ENCODE measurements at places on chromosomes 13 and 19. TPM values are rescaled to one million over a fixed set of nuclear protein-coding genes. Genes with fewer than 3 reads are reported as not detected.

DNA sequence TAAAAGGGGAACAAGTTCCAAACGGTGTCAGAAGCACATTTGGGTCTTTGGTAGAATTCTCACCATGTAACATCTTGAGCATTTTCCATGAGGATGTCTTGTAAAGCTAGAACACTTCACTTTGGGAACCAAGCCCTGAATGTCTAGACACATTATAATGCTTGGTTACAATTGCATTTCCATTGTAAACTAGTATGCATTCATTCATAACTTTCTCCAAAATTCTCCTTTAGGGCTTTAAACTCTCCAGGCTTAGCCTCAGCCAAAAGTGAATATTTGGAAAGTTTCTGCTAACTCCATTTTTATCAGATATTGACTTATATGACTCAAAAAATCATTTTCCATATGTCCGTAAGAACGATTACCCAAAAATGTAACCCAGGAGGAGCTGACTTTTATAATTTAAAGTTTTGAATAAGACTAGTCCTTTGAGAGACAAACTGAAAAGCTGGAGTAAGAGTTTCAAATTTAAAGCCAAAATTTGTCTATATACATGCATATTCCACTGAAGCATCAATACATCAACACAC, 1170.4 kb downstream of the EFNB2 start:
- no peaks in the 10 kb centered on the region for H3K4me1 ChIP-seq
- DNase-seq, result no peak
- no peaks in the 10 kb centered on the region for H3K27me3 ChIP-seq

DNA sequence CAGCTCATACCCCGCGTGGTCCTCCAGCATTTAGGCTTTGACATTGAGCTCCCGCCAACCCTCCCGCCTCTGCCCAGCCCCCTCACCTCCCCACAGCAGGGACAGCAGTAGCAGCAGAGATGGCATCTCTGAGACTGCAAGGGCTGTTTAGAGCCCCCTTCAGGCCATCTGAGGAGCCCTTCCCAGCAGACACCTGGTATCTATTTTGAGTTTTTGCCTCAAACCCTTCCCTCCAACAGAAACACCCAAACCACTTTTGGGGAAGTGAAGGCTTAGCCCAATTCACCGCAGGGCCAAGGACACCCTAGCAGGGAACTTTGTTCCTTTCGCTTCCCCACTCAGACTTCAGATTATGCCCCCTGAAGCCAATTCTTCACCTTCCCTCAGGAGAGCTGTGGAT, 6.3 kb upstream of the ZNF175 start:
- H3K36me3 ChIP-seq, result no peaks in the 10 kb centered on the region
- no peaks in the 10 kb centered on the region for H3K4me1 ChIP-seq
- H3K27ac ChIP-seq, result no peak overlapping the region
- peaks cover 8% of the 10 kb centered on the region for H3K27me3 ChIP-seq

GRCh38 chr13:88586263-88586662, 915.1 kb downstream of the SLITRK5 start:
- no peak for DNase-seq
- no peaks in the 10 kb centered on the region for H3K27me3 ChIP-seq
- no peak overlapping the region for H3K27ac ChIP-seq
- H3K4me1 ChIP-seq, result no peaks in the 10 kb centered on the region

DNA sequence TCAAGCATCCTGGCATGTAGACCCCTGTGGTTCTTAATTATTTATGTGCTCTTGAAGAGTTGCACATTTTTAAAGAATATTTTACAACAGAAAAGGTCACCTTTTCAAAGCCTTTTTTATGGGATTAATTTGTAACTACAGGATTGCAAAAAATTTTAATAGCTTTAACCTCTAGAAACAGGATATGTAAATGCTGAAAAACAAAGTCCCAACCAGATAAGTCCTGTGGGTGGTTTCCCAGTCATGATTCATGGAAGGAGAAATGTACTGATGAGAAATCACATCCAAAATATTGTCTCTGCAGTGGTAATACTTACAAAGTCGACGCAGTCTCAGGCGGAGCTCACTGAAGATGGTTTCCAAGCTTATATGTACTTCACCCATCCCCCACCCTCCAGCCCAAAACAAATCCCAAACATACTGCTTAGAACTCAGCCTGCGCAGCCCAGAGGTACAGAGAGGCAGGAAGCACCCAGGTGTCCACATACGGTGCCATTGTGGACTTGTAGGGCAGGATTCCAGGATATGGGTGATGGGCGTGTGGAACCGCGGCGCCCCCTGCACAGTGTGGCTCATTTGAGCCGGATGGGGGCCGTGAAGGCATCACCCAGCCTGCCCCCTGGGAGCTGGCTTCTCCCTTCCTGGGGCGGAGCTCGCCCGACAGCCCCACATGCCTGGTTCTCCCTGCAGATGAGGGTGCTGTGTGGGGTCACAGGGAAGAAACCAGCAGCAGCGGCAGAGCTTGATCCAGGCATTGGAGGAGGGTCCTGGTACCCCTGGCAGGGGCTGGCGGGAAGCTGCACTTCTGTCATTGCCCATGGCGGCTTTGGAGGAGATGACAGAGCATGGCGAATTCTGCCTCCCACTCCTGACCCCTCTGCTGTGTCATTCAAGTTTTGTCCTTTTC, 101.2 kb downstream of the ATP11A start:
- peaks cover 14% of the 10 kb centered on the region for H3K4me1 ChIP-seq
- H3K27ac ChIP-seq, result peak overlapping the region; percentile 75
- H3K36me3 ChIP-seq, result no peaks in the 10 kb centered on the region
- DNase-seq, result peak; percentile 30

DNA sequence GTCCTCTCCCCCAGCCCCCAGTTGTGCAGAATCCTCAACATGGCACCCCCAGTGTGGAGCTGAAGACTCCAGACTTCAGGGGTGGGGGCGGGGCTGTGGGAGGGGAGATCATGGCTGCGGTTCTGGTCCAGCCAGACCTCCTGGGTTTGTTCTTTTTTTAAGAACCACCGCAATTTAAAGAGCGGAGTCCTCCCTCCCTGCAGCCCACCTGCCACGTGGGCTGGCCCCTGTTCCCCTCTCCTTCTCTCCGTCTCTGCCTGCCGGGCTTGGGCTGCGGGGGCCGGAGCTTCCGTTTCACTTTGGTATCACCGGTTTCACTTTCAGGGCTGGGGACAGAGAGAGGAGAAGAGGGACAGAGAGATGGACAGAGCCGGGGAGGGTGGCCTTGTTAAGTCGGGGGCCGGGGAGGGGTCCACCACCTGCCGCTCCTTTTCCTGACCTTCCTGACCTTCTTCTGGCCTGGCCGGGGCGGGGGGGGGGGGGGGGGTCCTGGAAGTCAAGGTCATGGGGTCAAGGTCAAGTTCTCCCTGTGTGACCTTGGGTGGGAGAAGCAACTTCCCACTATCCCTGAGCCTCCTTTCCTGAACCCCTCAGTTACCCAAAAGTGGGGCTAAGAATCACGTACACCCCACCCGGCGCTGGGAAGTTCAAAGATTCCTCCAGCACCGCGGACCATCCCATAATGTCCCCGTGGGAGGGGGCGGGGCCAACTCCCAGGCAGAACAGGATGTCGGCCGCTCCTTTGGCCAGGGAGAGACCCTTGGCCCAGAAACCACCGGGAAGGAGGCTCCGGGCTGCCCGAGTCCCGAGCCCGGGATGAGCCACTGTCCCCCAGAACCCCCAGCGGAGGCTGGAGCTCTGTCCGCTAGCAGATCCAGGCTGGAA, 11.3 kb upstream of the ZBTB7A start:
- no peak overlapping the region for H3K4me3 ChIP-seq
- peaks cover 2% of the 10 kb centered on the region for H3K4me1 ChIP-seq
- H3K27ac ChIP-seq, result no peak overlapping the region

DNA sequence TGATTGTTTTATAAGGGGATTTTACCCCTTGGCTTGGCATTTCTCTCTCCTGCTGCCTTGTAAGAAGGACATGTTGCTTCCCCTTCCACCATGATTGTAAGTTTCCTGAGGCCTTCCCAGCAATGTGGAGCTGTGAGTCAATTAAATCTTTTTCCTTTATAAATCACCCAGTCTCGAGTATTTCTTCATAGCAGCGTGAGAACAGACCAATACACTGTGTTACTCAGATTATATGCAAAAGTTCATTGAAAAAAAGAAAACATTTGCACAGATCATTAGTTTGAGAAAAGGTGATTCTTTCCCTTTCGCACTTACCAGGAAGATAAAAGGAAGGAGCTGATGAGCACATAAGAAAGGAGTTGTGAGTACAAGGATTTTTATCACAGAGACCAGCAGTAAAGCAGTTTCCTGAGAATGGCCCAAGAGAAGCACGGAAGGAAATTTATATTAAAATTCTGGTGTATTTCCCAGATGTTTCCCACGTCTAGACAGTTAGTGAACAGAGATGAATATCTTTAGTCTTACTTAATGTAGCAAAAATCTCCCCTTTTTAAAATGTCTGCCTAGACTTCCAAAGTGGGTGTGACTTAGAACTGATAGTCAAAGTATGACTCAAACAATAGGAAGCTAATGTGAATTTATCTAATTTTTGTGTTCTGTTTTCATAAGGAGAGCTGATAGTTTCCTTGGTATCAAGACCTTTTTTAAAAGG, 431.8 kb upstream of the SGCG start:
- H3K4me3 ChIP-seq, result no peak overlapping the region
- no peak for DNase-seq
- H3K4me1 ChIP-seq, result no peaks in the 10 kb centered on the region
- H3K27ac ChIP-seq, result no peak overlapping the region
- no peaks in the 10 kb centered on the region for H3K27me3 ChIP-seq
- no peaks in the 10 kb centered on the region for H3K36me3 ChIP-seq

DNA sequence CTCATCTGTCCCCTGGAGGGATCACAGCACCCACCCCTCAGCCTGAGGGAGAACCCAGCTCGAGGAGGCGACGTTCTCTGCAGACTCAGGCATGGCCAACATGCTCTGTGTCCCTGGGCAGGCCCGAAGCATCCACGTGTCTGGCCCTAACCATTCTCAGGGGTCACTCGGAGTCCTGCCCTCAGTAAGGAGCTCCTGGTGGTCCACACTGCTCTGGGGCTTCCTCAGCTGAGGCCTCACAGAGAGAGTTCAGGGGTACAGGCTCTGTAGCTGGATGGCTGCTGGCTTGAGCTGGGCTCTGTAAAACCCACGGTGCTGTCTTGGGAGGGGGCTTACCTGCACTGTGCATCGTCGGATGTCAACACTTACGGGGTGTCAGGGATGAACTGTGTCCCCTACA, 4.4 kb upstream of the SIGLEC8 start:
- H3K27me3 ChIP-seq, result no peaks in the 10 kb centered on the region
- no peak overlapping the region for H3K27ac ChIP-seq
- H3K4me3 ChIP-seq, result no peak overlapping the region
- no peak for DNase-seq
- H3K4me1 ChIP-seq, result no peaks in the 10 kb centered on the region
- no peaks in the 10 kb centered on the region for H3K36me3 ChIP-seq

GRCh38 chr19:23996549-23996948, 81.9 kb downstream of the ZNF726 start:
- no peaks in the 10 kb centered on the region for H3K36me3 ChIP-seq
- no peak for DNase-seq
- no peak overlapping the region for H3K27ac ChIP-seq
- no peak overlapping the region for H3K4me3 ChIP-seq
- H3K4me1 ChIP-seq, result no peaks in the 10 kb centered on the region
- no peaks in the 10 kb centered on the region for H3K27me3 ChIP-seq

DNA sequence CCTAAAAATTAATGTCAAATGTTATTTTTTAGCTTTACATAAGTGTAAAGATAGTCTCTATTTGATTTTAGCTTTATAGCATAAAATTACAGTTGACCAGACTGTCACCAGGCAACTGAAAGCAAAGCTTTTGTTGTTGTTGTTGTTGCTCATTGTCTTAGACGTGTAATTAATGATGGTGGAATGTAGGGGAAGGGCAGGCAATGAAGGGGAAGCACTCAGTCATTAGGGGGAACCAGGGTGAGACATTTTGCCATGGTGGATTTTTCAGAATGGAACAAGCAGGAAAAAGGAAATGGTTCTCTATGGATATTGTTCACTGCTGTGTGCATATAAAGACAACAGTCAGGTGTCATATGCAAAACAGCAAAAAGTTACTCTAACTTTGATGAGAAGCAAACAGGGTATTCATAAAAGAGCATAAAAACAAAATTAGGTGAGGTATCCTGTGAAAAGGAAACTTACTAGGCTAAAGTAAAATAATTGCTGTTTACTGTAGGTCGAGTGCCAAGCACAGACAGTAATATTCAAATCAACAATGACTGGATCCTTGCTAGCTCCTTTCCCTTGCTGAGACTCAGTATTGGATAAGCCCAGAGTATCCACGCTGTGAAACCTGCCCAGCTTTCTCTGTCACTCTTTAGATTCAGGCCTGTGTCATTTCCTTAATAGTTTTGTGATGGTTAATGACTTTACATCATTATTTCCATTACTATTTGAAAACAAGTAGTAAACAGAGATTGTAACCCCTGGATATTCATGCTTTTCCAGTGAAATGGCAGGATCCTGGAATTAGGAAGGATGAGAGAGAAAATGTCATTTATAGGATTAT, 110.5 kb downstream of the LRCH1 start:
- no peak overlapping the region for H3K27ac ChIP-seq
- no peak overlapping the region for H3K4me3 ChIP-seq
- DNase-seq, result no peak
- peaks cover 55% of the 10 kb centered on the region for H3K4me1 ChIP-seq
- no peaks in the 10 kb centered on the region for H3K36me3 ChIP-seq

DNA sequence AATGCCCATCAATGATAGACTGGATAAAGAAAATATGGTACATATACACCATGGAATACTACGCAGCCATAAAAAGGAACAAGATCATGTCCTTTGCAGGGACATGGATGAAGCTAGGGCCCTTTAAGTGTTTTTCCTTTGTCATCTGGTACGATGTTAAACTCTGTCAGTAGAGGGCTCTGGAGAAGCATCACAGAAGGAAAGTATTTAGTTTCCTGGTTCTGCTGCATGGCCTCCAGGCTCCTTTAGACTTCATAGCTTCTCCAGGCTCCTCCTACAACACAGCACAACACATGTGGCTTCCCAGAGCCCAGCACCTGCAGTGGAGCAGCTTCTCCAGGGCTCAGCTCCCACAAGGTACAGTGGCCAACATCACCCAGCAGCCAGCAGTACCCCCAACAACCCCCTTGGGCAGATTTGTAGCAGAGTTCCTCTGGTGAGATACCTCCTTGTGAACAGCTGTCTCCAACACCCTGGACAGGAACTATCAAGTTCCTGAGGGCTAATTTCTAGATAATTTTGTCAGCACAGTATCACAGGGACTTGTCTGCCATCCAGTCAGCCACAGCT, 63.4 kb downstream of the KCTD12 start:
- no peaks in the 10 kb centered on the region for H3K36me3 ChIP-seq
- H3K27me3 ChIP-seq, result no peaks in the 10 kb centered on the region
- H3K4me1 ChIP-seq, result peaks cover 4% of the 10 kb centered on the region
- H3K27ac ChIP-seq, result no peak overlapping the region
- H3K4me3 ChIP-seq, result no peak overlapping the region
- peak; percentile 74 for DNase-seq

DNA sequence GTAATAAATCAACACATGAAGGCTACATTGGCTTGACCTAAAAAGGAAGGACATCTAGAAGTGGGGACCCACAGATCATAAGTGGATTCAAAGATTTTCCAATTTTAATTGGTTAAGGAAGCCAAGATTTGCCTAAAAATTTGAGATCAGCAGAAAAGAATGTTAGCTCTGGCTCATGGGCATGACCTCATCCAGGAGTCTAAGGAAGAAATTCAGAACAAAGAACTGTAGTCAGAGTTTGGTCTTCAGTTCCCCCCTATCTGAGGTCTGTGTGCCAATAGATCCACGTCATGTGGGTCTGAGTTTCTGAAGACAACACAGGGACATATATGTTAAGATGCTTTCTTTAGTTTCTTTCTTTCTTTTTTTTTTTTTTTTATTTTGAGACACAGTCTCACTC, 648.8 kb upstream of the SPRY2 start:
- no peak overlapping the region for H3K4me3 ChIP-seq
- no peak for DNase-seq
- no peak overlapping the region for H3K27ac ChIP-seq
- H3K36me3 ChIP-seq, result no peaks in the 10 kb centered on the region
- H3K27me3 ChIP-seq, result no peaks in the 10 kb centered on the region

NKG7 gene
- not detected for total RNA-seq

SPTBN4 gene
- 2.3 TPM for total RNA-seq

HIF3A gene
- total RNA-seq, result 163 TPM
